Stimulated activated CD8-positive, alpha-beta memory T cell treated with anti-CD3 and anti-CD28 coated beads, Interleukin-2, amount 100 ng/mL, for 1 hour (primary cell): ENCODE measurements at places on chromosomes 6 and 20.

DNA sequence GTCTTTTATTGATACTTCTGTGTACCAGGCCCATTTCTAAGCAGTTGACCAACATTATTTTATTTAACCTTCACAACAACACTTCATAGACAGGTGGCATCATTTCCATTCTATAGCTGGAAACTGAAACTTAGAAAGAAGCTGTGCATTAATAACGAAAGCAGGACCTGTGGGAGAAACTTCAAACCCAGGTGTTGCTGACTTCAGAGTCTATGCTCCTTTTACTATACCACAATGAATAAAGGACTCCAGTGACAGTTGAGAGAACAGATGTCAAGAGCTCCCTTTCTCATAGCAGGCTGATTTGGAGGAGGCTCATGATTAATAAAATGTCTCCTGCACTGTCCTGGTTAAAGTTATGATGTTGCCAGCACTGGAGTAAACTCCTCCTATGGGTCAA, 56.6 kb upstream of the POU3F2 start:
- DNase-seq = no peak

DNA sequence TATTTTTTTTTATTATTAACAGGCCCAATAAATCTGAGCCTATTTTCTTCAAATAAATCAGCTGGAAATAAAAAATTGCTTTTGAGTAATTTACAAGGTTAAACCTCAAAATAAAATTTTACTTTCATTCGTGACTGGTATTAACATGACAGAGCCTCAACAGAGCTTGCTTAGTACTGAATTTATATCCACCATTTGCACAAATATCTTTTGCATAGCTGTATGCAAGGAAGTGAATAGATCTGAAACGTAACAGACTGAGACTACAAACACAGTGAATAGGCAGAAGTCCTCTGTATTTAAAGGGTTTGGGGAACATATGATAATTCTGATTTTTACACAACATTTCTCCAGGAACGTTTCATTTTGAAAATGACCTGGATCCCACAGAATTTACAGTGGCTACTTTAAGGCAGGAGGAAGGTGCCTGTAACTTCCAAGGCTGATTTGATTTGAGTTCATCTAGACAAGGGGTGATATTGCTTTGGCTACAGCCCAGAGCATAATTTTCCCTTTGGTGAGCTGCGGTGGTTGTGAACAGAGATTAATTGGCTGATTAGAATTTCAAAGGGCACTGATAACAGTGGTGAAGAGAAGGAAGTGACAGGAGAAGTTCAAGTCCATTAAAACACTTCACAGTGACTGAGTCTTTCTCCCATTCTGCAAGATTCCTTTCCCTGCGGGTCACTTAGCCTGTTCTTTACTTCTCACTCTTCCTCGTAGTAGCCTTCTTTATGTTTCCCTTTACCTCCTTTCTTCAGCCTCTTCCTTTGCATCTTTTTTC, 121.2 kb upstream of the SASH1 start:
- DNase-seq = no peak

- DNase-seq = no peak
These were observed 7.2 kb downstream of the BTBD9 start for GRCh38 chr6:38632490-38632889.

- peak; percentile 16 for DNase-seq
These were observed 897 bp downstream of the CHD6 start for GRCh38 chr20:41617059-41617901.

GRCh38 chr6:147639279-147639678, 130.8 kb downstream of the SAMD5 start:
- DNase-seq = no peak

- no peak for DNase-seq
These were observed 42.3 kb downstream of the EBF4 start for GRCh38 chr20:2734899-2735298.

GRCh38 chr6:10030942-10031537, 383.8 kb downstream of the TFAP2A start:
- no peak for DNase-seq

GRCh38 chr6:155256122-155256795, 7.6 kb upstream of the CLDN20 start:
- no peak for DNase-seq

DNA sequence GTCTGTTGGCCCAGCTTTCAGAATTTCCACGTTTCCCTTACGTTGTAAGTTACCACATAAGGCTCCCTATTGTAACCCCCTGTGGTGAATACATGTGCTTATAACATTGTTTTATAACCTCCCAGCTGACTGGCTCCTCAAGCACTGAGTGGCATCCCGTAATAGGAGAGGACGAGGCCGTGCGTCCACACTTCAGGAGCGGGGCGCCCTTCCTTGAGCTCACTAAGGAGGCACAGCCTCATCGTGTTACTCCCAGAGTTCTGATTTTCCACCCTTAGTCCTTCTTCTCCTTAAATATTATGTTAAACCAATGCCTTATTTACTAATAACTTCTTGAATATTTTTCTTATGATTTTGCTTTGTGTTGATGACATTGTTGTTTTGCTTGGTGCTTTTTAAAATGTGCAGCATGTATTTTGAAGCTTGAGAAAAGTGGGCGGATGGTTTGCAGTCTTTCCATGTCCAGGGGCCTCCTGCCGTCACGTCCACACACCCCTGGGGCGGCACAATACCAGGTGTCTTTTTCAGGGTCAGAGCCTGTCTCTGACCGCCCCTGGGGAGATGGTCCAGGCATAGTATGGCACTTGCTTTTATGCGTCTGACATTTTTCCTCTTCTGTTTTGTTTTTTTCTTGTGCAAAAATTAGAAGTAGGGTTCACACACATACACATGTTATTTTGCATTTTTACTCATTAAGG, 181.8 kb downstream of the DLL1 start:
- no peak for DNase-seq

DNA sequence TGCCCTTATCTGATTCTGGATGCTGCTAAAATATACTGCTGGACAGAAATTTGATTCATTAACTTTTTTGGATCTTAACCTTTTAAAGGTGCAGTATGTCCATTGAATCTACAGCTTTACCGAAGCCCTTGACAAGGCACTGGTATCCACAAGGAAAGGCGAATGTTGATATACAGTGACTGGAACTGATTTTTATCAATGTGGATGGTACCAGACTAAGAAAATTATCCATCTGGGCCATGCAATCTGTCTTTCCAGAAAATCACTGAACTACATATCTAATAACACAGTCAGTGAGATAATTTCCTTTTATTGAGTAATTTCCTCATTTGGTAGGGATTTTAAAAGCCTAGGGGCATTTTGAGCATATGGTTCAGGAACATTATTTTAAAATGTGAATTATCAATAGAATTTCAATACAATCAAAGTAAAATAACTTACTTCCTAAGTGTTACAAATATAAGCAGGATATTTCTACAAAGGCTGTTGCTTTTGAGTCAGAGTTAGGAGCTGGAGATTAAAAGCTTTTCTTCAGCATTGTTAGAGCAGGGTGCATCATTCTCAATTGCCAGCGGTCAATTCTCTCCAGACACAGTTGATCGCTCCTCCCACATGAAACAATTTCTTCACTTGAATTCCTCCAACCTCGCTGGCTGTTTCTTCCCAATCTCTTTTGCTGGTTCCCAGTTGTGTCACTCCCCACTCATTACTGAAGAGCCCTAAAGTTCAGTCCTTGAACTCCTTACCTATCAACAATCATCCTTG, 585.3 kb upstream of the FLRT3 start:
- no peak for DNase-seq

- no peak for DNase-seq
These were observed 74.7 kb upstream of the NOX3 start for GRCh38 chr6:155530219-155530834.

- no peak for DNase-seq
These were observed 790 bp downstream of the TOX2 start for GRCh38 chr20:43915211-43916072.

DNA sequence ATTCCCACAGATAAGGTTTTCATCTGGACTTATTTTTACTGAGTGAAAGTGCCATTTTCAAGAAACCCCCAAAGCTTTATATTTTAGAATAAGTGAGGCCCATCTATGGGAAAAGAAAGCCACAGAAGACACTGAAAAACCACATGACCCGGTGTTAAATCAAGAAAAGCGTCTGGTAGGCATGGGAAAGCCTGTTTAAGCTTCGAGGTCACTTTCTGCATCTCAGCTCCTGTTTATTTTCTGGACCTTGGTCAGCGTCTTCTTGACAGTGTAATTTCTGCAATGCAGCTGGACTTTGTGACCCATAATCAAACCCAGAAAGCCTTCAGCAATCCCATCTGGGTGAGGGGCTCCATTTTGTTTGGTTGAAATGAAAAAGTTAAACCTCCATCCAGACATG, 59.6 kb upstream of the NEDD9 start:
- no peak for DNase-seq
